Skeletal muscle cell (primary cell): ENCODE measurements at places on chromosomes 2 and 18.

- no peak for DNase-seq
Observed at GRCh38 chr2:12178289-12179080, 432.1 kb downstream of the LPIN1 start.

DNA sequence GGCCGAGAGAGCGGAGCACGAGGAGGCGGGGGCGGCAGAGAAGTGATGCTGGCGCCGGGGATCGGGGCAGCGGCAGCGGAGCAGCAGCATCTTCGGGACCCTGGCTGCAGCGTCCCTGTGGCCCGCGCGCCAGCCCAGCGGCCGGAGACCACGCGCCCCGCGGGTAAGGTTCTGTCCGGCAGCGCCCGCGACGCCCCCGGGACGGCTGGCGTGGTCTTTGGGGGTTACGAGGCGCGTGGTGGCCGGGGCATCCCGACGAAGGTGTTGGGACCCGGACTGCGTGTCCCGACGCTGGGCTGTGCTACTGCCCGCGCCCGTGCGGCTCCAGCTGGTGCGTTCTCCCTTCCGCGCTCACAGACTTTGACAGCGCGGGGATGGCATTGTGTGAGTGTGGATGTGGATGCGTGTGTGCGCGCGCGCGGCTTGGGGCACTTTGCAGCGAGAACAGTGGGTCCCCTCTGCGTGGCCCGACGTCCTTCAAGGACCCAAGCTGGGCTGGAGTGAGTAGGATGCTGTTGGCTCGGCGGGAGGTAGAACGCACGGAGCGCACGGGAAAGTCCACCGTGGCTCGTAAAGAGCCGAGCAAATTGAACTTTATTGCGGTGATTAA is 405.0 kb downstream of the XIRP2 start:
- no peak for DNase-seq

DNA sequence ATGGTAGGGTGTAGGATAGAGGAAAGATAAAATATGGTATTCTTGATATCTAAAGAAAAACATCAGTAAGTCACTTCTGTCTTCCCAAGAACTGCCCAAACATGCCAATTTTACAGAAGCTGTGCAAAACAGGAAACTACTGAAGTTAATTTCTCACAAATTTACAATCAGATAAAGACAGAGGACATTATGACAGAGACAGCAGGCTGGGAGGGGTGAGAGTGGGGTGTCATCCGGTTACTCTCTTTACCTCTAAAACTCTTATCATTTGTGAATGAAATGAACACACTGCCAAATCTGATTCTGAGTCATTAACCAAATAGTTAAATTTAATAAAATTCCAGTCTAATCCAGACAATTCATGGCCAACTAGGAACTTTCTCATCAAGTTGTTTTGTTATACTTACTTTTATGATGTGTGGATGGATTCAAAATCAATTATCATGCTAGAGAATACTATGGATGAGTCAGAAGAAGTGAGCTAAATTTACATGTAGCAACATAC is 323.2 kb upstream of the MEX3C start:
- no peak for DNase-seq

DNA sequence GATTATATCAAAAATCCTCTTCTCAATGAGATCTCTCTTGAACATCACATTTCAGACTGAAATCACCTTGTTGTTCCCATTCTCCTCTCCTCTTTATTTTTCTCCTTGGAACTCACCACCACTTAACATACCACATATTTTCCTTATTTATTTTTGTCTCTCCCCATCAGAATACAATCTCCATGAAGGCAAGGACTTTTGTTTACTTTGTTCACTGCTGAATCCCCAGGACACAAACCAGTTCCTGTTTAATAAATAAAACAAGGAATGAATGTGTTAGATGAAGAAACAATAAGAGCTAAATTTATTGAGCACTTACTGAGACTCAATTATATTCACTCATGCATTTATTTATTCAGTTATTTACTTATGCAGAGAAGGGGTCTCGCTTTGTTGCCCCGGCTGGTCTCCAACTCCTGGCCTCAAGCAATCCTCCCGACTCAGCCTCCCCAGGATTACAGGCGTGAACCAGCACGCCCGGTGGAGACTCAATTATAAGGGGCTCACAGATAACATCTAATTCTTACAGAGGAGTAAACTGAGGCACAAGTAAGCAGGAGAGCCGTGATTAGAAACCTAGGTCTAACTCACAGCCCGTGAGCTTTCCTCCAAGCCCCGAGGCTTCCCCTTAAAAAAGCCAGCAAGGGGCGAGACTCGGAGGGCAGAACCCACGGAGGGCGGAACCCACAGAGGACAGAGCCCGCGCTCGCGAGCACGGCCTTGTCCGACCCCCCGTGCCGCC is 616 bp upstream of the TAF1B start:
- no peak for DNase-seq

- no peak for DNase-seq
Observed at GRCh38 chr18:24388957-24389356, 8.7 kb downstream of the OSBPL1A start.

DNA sequence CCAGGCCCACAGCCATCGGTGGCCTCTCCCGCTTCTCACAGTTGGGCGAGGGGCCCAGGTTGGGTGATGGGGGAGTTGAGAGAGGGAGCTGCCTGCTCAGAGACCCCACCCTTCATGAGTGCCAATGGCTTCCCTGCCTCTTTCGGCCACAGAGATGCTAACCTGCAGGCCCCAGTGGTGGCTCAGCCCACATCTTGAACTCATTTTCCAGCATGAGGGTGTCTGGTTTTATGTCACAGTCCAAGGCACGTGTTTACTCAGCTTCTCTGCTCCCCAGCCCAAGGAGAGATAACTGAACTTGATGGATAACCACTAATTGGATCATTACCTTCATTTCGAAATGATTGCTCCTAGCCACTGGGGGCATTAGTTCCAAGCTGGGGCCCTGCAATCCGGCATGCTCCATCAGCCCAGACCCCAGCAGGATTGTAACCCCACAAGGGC is 45.9 kb upstream of the SIX2 start:
- DNase-seq, result no peak

GRCh38 chr2:212530991-212531390 is 7.6 kb downstream of the ERBB4 start:
- no peak for DNase-seq

GRCh38 chr2:32937602-32938448 is 8.9 kb upstream of the LTBP1 start:
- no peak for DNase-seq

DNA sequence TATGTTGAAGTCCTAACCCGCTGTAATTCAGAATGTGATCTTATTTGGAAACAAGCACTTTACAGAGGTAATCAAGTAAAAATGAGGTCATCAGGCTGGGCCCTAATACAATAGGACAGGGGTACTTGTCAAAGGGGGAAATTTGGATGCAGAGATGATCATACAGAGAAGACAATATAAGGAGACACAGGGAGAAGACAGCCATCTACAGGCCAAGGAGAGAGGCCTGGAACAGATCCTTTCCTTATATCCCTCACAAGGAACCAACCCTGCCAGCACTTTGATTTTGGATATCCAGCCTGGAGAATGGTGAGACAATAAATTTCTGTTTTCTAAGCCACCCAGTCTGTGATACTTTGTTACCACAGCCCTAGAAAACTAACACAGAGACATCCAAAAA is 104.3 kb downstream of the METTL4 start:
- DNase-seq, result no peak

DNA sequence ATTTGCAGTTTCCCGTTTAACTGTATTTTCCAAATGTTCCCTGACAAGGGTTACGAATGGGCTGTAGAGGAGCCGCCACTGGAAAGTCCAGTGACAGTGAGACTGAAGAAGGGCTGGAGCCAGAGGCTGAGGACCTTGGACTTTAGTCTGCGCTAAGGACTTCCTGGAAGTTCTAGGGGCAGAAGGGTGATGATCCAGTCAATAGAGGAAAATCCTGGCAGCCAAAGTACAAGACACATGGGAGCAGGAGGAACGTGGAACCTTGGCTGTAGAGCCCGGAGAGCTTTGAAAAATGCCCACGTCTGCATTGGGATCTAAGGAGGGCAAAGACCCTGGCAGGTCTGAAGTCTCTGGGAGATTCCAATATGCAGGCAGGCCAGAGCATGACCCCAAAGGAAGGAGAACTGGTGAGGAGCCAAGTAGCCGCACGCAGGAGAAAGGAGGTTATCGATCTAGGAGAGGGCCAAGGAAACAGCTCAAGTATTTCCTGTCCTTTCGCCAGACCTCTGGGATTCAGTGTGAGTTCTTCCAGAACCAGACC is 28.5 kb downstream of the MBP start:
- DNase-seq, result no peak

GRCh38 chr2:12603781-12604295 is 112.9 kb upstream of the TRIB2 start:
- no peak for DNase-seq

DNA sequence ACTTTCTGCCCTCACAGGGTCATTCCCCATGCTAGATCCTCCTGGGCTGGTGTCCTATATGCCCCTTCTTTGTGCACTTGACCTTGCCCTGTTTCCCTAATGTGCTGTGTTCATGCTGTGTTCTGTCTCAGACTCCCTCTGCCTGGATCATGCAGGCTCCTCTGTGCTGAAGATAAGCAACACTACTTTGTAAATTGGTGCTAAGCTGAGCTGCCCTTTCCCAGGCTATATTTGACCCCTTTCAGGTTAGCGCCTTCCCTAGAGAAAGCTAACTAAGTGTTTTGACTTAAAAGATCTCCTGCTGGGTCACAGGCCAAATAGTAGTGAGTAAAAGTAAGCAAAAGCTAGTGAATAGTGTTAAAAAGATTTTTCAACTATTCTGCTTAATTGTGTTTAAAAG is 257.2 kb upstream of the RGPD4 start:
- DNase-seq, result no peak

GRCh38 chr18:34773378-34773777 is 63.3 kb downstream of the DTNA start:
- DNase-seq, result no peak

GRCh38 chr2:45043174-45043573 is 33.9 kb upstream of the SIX2 start:
- DNase-seq, result no peak

GRCh38 chr18:74082742-74083556 is 64.7 kb downstream of the FBXO15 start:
- DNase-seq, result no peak

DNA sequence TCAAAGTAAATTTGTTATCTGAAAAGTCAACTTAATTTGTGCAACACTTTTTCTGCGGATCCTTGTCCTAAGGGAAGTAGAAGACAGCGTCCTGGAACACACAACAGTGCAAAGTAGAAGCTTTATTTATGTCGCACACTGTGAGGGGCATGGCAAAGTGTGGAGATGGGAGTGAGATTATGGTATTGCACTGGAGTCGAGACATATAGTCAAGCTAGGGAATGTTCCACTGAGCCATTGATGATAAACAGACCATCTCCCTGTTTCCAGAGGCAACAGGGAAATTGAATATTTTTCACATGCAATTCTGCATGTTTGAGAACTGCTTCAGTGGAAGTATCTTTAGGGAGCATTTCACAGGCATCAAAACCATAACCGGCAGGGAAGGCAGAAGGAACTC is 46.2 kb downstream of the LRRTM1 start:
- no peak for DNase-seq

- no peak for DNase-seq
Observed at GRCh38 chr2:119846021-119846420, 86.3 kb downstream of the PTPN4 start.

DNA sequence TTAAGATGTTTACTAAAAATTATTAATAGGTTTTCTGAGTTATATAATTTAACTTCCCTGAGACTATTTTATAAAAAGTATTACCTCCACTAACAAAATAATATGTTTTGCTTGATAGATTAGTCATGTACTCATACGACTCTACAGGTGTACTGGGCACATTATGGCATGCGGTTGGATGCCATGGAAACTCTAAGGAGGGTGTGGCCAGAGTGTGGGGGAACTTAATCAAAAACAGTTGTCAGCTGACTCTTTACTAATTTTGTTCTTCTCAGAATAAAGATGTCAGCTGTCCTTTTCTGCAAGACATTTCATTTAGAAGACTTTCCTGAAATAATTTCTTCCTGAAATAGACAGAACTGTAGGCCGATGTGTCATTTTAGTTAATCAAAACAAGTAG is 228.3 kb upstream of the SIX3 start:
- DNase-seq, result no peak

GRCh38 chr2:56191617-56192016 is 7.8 kb downstream of the CCDC85A start:
- no peak for DNase-seq

- no peak for DNase-seq
Observed at GRCh38 chr18:30376515-30376914, 666.0 kb downstream of the DSC3 start.

GRCh38 chr2:11996618-11997017 is 250.2 kb downstream of the LPIN1 start:
- no peak for DNase-seq

DNA sequence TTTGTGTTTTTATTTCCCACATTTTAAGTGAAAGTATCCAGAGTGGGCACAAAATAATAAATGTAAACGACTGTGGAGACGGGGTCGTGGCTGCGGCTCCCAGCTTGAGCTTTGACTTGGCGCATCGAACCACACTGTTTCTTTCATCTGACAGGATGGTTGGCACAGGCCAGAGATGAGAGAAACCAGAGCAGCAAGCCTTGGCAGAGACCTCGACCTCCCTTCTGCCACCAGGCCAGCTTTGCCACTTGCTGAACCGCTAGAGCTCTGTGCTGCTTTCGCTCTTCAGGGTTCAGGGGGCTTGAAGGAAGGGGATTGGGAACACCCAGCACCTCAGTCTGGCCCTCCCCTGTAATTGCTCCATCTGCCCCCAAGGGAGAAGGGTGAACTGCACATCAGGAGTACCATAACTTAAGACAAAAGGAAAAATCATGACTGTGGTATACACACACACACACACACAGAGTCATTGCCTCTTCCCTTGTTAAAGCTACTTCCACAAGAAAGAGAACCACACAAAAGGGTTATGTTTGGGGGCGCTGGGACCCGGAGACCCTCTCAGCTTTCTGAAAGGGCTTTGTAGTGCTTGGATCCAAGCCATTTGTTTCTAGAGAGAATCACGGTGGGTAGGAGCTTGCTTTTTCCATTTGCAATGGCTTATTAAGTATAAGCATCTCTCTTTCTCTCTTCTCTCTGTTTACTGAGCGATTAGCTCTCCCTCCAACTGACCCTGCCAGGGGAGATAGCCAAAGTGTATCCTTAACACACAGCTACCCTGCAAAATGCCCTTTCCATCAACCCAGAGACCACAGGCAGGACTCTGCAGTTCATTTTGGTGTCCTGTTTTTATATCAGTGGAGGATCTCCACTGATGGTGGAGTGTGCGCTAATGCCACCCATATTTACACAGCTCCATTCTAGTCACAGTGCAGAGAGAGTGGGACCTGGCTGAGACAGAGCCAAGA is 23.0 kb downstream of the POU3F3 start:
- DNase-seq, result no peak
